Smooth muscle cell of the coronary artery (primary cell): ENCODE measurements at places on chromosomes 4 and X. TPM values are rescaled to one million over a fixed set of nuclear protein-coding genes. Genes with fewer than 3 reads are reported as not detected.

UCP1 gene
- not detected in 2 replicates for total RNA-seq

KDM6A gene
- 10.7 and 14.9 TPM in 2 replicates for total RNA-seq

MORC4 gene
- total RNA-seq, result 23.5 and 25.9 TPM in 2 replicates

BST1 gene
- total RNA-seq, result 11.1 and 16.8 TPM in 2 replicates

KLB gene
- total RNA-seq, result not detected in 2 replicates
